NCI-H1436 (cell line): ENCODE measurements at places on chromosomes 16 and 17.
A peak's percentile ranks its signal among the peaks of the same experiment; 100 is the strongest.

- DNase-seq = no peak
Measured at GRCh38 chr16:72704746-72705372, 343.1 kb downstream of the ZFHX3 start.

DNA sequence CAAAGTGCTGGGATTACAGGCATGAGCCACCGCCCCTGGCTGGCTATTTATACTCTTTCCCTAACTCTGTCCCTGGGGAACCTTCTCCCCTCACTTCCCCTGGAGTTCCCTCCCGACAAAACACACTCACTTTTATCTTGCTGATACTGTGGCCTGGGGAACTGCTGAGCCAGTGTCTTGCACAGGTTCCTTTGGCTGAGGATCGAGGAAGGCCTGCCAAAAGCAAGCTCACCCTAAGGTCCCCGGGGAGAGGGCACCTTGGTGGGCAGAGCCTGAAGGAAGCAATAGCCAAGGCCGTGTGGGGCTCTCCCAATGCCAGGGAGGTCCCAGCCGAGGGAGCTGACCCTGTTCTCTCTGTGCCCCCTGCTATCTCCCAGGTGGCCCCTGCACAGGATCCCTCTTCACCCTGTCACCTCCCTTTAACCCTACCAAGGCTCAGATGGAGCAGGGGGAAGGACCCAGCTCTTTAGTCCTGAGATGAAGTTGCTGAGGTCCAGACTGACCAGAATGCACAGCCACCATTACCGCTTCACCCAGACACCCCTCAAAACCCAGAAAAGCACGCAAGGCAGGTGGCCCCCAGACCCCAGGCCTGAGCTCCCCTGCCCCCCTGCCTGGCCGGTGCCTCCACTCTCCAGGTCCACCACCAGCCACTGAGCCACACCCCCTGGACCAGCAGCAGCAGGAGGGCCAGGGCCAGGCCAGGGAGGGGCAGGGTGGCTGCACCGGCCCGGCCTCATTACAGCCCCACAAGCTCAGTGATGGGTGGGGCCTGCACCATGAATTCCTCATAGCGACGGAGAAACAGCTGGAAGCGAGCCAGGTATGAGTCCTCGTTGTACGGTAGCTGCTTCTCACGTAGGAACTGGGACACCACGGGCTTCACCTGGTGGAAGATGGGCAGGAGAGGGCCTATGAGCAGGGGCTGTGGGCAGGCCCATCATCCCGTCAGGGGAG, 5.1 kb upstream of the FDXR start:
- DNase-seq = peak; percentile 36

GRCh38 chr16:27617665-27618064, 67.7 kb downstream of the KATNIP start:
- no peak for DNase-seq

DNA sequence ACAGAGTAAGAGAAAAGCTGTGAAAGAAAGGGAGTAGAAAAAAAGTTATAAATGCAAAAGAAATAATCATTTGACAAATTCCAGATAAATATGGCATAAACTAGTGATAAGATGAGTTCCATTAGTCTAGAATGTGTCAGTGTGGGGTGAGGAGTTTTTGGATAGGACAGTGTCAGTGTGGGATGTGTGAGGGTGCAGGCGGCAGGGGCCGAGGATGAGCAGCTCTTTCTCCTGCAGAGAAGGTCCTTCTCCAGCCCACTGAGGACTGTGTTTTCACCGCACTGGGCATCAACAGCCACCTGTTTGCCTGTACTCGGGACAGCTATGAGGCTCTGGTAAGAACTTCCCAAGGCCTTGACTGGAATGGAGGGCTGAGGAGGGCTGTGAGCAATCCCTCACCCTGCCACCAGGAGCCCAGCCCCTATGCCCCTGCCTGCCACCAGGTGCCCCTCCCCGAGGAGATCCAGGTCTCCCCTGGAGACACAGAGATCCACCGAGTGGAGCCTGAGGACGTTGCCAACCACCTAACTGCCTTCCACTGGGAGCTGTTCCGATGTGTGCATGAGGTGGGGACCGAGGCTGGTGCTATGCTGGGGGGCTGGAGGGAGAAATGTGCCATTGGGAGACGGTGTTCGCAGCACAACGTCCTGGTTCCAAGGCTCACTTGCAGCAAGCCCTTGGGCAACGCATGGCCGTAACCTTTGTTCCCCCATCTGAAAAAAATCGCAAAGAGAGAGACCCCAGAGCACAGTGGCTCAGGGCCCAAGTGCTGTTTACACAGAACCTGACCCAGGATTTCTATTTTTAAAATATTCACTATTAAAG, 13.1 kb downstream of the RAPGEFL1 start:
- DNase-seq = peak; percentile 70
